Fibroblast of skin of scalp (primary cell): ENCODE measurements at places on chromosomes 2 and 18.

DNA sequence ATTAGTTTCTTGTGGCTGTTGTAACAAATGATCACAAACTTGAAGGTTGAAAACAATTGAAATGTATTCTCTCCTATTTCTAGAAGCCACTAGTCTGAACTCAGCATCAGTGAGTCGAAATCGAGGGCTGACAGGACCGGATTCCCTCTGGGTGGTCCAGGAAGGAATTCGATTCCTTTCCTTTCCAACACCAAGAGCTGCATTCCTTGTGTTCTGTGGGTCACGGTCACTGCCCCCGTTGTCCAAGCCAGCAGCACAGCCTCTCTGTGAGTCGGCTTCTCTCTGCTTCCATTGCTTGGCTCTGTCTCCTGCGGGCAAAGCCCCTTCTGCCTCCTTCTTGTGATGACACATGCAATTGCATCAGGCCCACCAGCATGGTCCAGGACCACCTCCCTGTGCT is 67.3 kb downstream of the SMIM21 start:
- DNase-seq = peak; percentile 49

- DNase-seq = peak; percentile 58
Observed at GRCh38 chr2:218648088-218648786, 11.2 kb downstream of the ZNF142 start.

DNA sequence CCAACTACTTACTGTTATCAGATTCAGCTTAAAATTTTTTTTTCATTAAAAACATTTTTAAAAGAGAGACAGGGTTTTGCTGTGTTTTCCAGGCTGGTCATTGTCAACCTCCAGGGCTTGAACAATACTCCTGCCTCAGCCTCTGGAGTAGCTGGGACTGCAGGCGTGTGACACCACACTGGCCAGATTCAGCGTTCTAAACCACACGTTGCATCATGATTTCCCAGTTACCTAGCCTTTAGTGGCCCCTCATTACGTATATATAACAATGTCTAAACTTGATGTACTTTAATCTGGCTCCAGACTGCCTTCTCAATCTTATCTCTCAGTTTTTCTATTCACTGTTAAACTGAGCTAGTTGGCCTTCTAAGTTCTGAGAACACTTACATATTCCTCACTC is 89.6 kb downstream of the COMMD1 start:
- DNase-seq = no peak

DNA sequence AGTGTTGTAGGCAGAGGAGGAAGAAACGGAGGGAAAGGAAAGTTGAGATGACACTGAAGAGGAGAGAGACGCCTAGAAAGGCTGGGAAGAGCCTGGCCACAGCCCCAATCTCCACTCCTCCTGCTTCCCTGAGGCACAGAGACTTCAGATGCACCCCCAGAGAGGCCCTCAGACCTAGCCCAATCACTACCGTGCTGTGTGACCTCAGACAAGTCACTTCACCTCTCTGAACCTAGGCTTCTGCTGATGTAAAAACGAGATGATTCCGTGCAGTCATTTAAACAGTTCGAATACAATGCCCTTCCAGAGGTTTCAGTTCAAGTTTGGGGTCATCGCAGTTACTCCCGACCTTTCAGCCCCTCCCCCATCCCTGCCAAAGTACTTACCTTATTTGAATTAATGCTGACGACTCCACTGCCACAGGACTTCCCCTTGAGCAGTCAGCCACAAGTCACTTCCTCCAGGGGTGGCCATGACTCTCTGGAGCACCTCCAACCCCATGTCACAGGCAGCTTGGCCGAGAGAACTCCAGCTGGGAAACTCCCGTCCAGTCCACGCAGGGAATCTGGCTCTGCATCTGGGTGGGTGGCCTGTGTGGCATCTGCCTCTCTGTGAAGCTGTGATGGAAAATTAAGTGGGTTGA is 105.2 kb upstream of the ID2 start:
- no peak for DNase-seq

GRCh38 chr2:9030841-9031240 is 27.4 kb upstream of the MBOAT2 start:
- DNase-seq = no peak

GRCh38 chr2:98479959-98480524 is 35.4 kb downstream of the INPP4A start:
- DNase-seq = peak; percentile 51

GRCh38 chr2:40096360-40096759 is 317.3 kb upstream of the THUMPD2 start:
- peak; percentile 64 for DNase-seq

DNA sequence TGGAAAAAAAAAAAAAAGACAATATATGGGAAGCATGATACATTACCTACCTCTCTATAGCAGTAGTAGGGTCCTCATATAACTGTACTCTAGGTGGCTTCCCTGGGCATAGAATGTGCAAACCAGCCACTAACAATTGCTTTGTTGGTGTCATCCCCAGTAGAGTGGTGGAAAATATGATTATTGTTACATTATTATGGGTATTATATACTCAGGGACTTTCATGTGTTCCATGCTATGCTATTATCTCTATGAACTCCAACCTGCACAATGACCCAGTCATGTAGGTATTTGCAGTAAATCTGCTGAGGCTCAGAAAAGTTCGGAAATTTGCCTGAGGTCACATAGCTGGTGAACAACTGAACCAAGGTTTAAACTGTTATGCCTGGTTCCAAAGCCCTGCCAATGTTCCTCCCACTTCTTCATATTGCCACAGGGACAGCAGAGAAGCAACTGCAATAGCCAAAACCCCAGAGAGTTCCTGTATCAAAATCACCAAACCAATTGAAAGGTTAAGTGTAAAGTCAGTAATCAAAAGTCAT is 52.6 kb upstream of the MAP4K4 start:
- no peak for DNase-seq

DNA sequence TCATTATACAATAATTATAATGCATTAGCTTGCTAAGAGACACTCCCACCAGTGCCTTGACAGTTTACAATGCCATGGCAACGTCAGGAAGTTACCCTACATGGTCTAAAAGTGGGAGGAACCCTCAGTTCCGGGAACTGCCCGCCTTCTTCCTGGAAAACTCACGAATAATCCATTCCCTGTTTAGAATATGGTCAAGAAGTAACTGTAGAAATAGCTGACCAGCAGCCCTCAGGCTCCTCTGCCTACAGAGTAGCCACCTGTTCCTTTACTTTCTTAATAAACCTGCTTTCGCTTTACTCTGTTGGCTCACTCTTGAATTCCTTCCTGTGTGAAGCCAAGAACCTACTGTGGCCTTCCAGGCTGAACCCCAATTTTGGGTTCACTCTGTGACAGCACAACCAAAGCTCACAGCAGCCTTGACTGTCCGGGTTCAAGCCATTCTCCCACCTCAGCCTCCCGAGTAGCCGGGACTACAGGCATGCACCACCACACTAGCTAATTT is 20.0 kb upstream of the PTPN2 start:
- DNase-seq = no peak

DNA sequence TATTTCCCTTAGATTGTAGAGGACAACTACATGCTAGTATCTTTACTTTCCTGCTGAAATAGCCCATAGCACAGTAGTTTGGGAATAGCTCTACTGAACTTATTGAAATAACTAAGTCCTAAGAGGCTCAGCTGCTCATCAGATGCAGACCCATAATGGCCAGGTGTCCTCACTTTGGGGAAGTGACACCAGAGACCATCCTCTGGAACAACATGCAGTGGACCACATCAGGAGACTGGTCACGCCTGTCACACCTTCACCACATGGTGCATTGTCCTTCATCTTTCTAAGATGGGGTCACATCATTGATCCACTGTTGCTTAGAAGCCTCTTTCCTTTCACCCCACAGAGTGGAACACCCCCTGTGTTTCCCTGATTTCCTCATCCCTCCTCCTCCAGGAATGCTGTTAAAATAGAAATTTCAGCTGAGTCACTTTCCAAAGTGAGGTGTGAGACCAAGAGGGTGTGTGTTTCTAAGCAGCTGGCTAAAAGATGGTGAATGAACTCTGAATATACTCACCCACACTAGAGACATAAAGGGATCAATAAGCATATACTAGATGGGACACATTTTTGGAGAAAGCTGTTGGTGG is 215.2 kb upstream of the LRRTM1 start:
- DNase-seq = no peak

GRCh38 chr2:232415736-232416520 is 9.3 kb downstream of the ALPG start:
- no peak for DNase-seq

GRCh38 chr2:117980783-117981676 is 32.8 kb downstream of the CCDC93 start:
- DNase-seq = peak; percentile 94
